ENCODE measurements at places on chromosomes 7 and 10.

GRCh38 chr7:44736896-44737295 is 11.8 kb upstream of the ZMIZ2 start:
- no peak for DNase-seq

DNA sequence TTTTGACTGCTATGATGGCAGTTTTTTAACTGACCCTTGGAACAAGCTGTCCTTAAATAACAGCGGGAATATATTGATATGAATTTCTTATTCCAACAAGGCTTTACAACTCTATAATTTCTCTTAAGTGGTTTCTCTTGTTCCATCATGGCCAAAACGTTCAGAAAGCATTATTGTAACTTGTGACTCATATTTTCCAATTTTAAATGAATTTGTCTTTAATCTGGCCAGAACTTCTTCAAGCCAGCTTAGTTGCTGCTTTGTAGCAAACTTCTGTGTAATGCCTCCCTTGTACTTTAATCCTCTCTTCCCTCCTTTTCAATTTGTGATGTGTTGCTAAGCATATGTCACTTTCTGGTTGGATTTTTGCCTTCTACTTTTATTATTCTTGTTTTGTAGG is 271.9 kb downstream of the KIF20B start:
- no peak for DNase-seq

- no peak for DNase-seq
Measured at GRCh38 chr7:13107291-13107690, 419.9 kb downstream of the ARL4A start.

- DNase-seq = no peak
Measured at GRCh38 chr10:109875151-109875568, 48.2 kb downstream of the XPNPEP1 start.

- no peak for DNase-seq
Measured at GRCh38 chr10:105605104-105605503, 964.0 kb downstream of the SORCS3 start.

GRCh38 chr10:86197166-86197790 is 169.3 kb downstream of the GRID1 start:
- no peak for DNase-seq

DNA sequence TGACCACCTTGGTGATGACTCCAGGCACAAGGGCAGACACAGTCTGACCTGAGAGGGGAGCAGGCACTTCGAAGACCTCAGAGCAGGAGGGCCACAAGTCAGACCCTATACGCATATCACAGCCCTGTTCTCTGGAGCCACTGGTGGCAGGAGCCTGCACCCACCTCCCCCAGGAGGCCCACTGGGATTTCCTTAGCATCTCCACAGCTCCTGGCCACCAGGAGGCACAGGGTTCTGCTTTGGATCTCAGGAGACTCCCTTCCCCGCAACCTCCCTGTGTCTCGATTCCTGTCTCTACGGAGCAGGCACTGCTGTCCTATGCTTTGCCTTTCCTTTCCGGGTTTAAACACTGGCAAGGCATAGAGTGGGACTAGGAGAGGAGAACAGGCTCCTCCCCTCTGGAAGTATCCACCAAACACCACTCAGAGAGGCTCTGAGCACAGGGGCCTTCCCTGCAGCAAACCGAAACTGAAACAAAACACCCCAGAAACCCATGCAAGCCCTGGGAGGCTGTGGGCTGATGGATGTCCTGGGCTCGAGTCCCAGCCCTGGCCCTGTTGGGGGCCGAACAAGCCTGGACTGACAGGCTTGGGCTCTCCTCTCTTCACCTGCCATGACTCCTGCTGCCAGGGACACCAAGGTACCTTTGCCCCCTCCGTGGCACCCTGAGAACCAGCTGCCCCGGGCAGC is 166.3 kb downstream of the NEURL1 start:
- DNase-seq = peak; percentile 33

- no peak for DNase-seq
Measured at GRCh38 chr7:48708635-48709034, 215.7 kb upstream of the CDC14C start.

DNA sequence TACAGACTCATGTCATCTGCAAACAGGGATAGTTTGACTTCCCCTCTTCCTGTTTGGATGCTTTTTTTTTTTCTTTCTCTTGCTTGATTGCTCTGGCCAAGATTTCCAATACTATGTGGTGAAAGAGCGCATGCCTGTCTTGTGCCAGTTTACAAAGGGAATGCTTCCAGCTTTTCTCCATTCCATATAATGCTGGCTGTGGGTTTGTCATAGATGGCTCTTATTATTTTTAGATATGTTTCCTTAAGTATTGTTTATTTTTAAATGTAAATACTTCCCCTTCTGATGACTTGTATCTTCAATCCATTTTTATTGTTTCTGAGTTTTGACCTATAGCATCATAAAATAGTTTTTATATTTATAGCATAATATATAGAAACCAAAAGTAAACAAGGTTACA is 17.9 kb downstream of the FAM237B start:
- no peak for DNase-seq

DNA sequence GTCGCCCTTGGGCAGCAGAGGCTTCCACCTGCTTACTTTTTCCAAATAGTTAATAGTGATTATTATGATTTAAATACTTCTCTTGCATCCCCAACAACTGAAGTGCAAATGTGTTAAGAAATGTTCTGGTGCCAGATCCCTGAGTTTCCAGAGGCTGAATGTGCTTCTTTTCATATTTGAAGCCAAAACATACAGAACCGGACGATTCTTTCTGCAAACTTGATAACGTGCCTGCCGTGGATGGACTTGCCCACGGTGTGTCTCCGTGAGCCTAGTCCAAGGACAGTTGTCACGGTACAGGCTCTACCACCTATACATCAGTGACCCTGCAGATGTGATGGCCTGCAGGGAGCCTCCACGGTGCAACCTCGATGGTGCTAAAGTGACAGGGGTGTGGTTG is 198.6 kb upstream of the LYZL2 start:
- no peak for DNase-seq

GRCh38 chr7:27420702-27421101 is 178.1 kb downstream of the EVX1 start:
- no peak for DNase-seq

DNA sequence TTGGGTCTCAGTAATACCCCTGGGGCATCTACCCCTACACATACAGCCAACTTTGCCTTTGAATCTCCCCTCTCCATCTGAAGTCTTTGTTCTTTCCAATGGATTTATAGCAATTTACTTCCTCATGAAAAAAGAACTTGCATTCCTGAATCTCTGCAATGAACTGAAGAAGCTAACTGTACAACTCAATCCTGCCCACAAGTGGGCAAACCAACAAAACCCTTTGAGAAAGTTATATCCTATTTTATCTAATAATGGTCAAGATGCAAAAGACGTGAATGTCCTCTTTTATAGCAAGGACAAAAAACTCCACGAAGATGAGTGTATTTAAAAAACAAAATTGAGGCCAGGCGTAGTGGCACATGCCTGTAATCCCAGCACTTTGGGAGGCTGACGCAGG is 991.3 kb downstream of the LRMDA start:
- no peak for DNase-seq

- no peak for DNase-seq
Measured at GRCh38 chr10:35498693-35499092, 106.4 kb upstream of the GJD4 start.

- DNase-seq = no peak
Measured at GRCh38 chr7:148255333-148255732, 335.2 kb upstream of the C7orf33 start.

GRCh38 chr10:96646751-96647166 is 59.9 kb upstream of the TM9SF3 start:
- DNase-seq = no peak

GRCh38 chr7:96578606-96579005 is 131.0 kb downstream of the SEM1 start:
- no peak for DNase-seq

- no peak for DNase-seq
Measured at GRCh38 chr10:37490266-37490665, 364.9 kb downstream of the ANKRD30A start.

DNA sequence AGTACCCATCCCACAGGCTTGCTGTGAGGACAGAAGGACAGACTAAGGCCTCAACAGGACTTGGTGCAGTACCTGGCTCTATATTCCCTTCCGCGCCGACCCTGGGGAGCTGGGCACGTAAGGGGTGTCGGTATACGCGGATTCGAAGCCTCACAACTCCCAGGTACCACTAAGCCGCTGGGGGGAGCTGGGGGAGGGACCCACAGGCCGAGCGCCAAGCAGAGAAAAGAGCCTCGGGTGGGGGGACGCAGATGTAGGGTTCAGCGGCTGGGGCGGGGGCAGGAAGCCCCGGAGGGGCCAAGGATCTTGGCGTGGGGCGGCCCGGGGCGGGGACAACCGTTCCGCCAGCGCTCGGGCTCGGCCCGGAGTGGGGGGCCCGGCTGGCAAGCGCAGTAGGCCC is 126.4 kb upstream of the ZNF746 start:
- peak; percentile 49 for DNase-seq

DNA sequence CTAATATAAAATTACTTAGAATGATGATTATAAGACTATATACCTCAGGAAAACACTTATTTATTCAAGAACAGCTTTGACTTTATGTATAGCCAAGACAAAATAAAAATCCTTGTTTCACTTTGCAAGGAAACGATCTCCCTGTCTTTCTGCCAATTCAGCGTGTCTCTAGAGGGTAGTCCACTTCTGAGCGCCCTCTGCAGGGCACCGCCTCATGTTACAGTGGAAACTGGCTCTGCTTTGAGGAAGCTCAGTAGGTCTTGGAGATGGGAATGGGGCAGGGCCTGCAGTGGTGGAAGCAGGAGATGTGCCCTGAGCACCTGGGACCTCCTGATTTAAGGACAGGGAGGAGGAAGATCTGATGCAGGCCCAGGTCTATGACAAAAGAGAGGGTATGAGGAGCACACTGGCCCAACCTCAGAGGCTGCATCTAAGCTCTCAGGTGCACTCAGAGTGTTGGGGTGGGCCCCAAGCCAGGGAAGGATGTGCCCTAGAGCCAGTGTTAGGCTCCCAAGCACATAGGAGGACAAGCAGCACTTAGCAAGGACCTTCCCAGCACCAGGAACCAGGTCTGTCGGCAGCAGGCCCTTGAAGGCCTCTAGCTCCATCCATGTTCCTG is 481.0 kb downstream of the TNS3 start:
- DNase-seq = no peak

- no peak for DNase-seq
Measured at GRCh38 chr10:49257626-49258349, 41.2 kb upstream of the C10orf71 start.

DNA sequence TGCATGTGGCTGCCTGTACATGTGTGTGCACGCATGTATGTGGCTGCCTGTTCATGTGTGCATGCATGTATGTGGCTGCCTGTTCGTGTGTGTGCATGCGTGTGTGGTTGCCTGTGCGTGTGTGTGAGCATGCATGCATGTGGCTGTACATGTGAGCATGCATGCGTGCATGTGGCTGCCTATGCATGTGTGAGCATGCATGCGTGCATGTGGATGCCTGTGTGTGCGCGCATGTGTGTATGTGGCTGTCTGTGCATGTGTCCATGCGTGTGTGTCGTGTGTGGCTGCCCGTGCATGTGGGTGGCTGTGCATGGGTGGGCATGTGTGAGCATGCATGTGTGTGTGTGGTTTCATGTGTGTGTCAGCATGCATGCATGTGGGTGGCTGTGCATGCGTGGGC is 218.3 kb downstream of the ELFN1 start:
- no peak for DNase-seq

DNA sequence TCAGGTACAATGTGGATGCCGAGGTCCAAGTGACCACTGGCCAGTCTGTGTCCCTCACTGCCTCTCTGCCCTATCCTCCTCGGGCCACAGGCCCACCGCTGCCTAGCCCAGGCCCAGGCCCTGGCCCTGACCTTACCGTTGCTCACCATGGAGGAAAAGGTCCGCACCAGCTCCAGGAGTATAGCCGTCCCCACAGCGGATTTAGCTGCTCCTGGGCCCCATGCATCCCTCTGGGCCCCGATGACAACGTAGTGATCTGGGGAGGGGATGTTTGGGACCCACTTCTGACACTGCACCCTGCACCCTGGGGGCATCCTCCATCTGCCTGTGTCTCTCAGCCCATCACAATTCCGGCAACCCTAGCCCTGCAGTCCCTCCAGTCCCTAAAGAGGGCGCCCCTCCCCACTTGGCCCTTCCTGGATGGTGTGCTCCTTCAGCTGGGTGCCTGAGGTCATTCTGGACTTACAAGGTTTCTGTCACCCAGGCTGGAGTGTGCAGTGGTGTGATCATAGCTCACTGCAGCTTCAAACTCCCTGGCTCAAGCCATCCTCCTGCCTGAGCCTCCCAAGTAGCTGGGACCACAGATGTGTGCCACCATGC is 12.1 kb downstream of the TFR2 start:
- no peak for DNase-seq

GRCh38 chr7:30148951-30149459 is 14.2 kb downstream of the MTURN start:
- DNase-seq = no peak

- DNase-seq = no peak
Measured at GRCh38 chr7:148735141-148735540, 36.4 kb downstream of the CUL1 start.

DNA sequence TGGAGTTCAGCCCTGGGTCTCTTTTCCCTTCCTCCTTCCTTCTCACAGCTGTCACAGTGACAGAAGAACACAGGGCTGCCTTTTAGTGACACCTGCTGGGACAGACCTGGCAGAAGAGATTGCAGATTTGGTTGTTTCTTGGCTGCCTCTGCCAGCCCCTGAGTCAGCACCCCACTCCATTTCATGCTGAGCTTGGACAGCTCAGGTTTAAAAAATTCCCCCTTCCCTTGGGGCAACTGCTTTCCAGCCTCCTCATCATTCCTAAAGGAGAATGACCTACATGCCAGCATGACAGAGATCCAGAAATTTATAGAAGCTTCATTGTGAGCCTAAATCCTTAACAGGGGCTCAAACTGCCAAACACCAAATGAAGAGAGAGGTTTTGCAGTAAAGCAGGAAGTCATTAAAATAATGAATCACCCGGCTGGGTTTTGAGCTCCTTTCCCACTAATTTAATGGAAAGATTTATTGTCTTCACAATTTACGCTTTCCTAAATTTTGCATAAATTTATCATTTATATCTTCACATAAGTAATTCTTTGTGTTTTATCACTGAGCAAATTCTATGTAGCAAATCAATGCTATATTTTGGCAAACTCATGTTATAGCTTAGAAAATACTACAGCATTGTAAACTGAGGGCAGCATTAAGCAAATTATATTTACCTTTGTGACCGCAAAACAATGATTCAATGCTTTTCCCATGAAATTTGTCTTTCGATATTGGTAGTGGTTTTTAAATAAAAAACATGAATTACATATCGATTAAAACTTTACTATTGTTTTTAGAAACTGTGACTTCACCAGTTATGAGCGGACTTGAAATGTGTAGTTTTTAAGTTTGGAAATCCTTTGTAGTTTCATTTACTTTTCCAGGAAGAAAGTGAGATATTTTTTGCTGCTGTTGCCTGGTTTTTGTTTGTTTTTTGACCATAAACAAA is 399.5 kb upstream of the ANKRD30A start:
- DNase-seq = no peak

Measured in T-helper 1 cell (primary cell).